ENCODE measurements at places on chromosomes 11 and 22. TPM values are rescaled to one million over a fixed set of nuclear protein-coding genes. Genes with fewer than 3 reads are reported as not detected.

DNA sequence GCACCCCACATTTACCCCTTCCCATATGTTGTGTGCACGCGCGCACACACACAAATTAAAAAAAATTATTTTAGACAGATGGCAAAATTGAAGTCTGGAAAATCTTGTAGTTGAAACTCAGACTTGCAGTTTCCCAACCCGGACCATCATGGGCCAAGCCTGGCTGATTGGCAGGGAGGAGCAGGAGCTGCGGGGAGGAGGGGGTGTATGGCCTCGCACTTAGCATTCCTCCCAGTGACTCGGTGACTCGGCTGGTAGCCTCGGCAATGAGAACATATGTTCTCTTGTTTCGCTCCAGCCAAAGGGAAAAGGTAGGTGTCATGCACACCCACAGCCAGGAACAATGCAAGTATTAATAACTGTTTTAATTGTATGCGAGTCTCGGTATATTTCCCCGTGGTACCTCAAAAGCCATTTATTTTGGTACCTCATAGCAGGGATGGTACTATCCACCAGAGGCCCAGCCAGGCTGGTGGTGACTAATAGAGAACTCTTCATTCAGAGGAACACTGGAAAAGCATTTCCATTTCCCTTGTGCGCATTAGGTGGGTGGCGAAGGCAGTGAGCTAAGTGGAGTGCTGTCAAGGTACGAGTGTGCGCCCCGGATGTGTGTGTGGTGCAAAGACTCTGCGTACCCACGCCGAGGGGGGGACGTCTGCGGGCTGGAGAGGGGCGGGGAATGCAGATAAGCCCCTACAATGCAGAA lies 92.5 kb downstream of the DSCAML1 start:
- no peak overlapping the region for H3K27ac ChIP-seq
- no peaks in the 10 kb centered on the region for H3K36me3 ChIP-seq
- no peaks in the 10 kb centered on the region for H3K4me1 ChIP-seq
- H3K27me3 ChIP-seq = no peaks in the 10 kb centered on the region
- DNase-seq = no peak

The KRTAP5-8 gene
- not detected for total RNA-seq

DNA sequence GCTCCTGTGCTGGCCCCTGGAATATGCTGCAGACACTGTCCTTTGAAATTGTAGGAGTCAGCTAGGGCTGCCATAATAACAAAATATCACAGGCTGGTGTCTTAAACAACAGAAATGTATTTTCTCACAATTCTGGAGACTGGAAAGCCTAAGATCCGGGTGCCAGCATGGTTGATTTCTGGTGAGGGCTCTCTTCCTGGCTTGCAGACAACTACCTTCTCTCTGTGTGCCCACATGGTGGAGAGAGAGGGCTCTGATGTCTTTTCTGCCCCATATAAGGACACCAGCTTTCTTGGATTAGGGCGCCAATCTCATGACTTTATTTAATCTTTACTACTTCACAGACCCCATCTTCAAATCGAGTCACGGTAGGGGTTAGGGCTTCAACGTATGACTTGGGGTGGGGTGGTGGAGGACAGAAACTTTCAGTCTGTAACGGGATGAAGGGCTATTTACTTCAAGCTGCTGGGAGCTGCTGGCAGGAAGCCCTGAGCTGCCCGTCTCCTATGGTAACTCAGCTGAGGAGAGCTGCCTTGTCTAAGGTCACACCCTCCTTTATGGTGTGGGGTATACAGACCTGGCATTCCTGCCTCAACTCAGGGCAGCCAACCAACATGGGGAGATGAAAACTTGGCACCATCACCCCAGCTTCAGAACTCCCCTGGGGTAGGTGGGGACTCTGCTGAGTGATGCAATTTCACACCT lies 142.9 kb upstream of the ZBED5 start:
- DNase-seq = peak; percentile 17
- no peaks in the 10 kb centered on the region for H3K4me1 ChIP-seq
- H3K36me3 ChIP-seq = no peaks in the 10 kb centered on the region
- no peak overlapping the region for H3K4me3 ChIP-seq
- no peaks in the 10 kb centered on the region for H3K27me3 ChIP-seq

The WBP2NL gene
- total RNA-seq = 2.8 TPM

DNA sequence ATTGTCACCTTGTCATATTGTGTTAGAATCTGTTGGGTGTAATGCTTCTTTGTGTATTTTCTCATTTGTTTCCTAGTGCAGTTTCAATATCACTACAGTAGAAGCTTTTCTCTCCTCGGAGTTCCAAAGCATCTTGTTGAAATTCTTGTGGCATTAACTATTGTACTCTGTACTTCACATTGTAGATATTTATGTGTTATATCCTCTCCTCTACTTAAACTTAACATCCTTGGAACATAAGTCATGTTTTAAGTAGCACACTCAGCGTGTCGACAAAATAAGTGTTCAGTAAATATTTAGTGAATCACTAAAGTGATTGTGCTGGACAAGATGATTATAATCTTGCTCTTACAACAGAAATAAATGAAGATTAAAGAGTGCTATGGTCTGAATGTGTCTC lies 201.7 kb downstream of the ARHGAP42 start:
- H3K4me3 ChIP-seq = no peak overlapping the region
- no peaks in the 10 kb centered on the region for H3K36me3 ChIP-seq
- H3K27ac ChIP-seq = no peak overlapping the region
- no peaks in the 10 kb centered on the region for H3K4me1 ChIP-seq

The GLB1L2 gene
- 30.2 TPM for total RNA-seq

- H3K27me3 ChIP-seq = no peaks in the 10 kb centered on the region
- DNase-seq = no peak
- peaks cover 10% of the 10 kb centered on the region for H3K4me1 ChIP-seq
- peaks cover 18% of the 10 kb centered on the region for H3K36me3 ChIP-seq
These were observed 7.0 kb downstream of the LMF2 start for GRCh38 chr22:50500452-50500851.

The APOA4 gene
- not detected for total RNA-seq

DNA sequence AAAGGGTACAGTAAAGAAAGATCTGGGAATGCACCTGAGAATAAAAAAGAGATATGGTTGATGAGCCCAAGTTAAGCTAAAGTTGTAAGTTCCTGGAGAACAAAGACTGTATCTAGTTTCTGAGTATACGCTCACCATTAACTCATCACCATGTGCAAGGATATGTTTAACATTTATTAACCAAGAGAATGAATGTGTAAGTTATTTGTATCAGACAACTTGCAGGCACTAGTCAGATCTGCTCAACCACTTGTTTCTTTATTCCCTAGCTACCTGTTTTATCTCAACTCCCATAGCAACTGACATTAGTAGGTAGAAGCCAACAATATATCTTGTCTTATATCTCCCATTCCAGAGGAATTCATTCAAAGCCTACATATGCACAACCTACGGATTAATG lies 74.9 kb upstream of the KCNA4 start:
- no peak for DNase-seq
- no peak overlapping the region for H3K27ac ChIP-seq
- no peaks in the 10 kb centered on the region for H3K4me1 ChIP-seq
- no peaks in the 10 kb centered on the region for H3K36me3 ChIP-seq
- no peaks in the 10 kb centered on the region for H3K27me3 ChIP-seq
- H3K4me3 ChIP-seq = no peak overlapping the region

The SMIM35 gene
- total RNA-seq = not detected

GRCh38 chr11:75725547-75726320 lies 8.1 kb downstream of the MOGAT2 start:
- H3K27me3 ChIP-seq = no peaks in the 10 kb centered on the region
- no peak for DNase-seq
- H3K4me3 ChIP-seq = no peak overlapping the region
- no peaks in the 10 kb centered on the region for H3K36me3 ChIP-seq
- no peak overlapping the region for H3K27ac ChIP-seq

GRCh38 chr22:18909556-18909955 lies 3.4 kb downstream of the DGCR6 start:
- no peaks in the 10 kb centered on the region for H3K27me3 ChIP-seq
- H3K36me3 ChIP-seq = no peaks in the 10 kb centered on the region
- H3K4me1 ChIP-seq = no peaks in the 10 kb centered on the region
- no peak overlapping the region for H3K4me3 ChIP-seq
- no peak for DNase-seq
- no peak overlapping the region for H3K27ac ChIP-seq

The DKK3 gene
- total RNA-seq = 33.3 TPM

The CCDC116 gene
- 0.89 TPM for total RNA-seq

- no peaks in the 10 kb centered on the region for H3K36me3 ChIP-seq
- peak overlapping the region; percentile 28 for H3K27ac ChIP-seq
- H3K4me1 ChIP-seq = peaks cover 34% of the 10 kb centered on the region
- H3K27me3 ChIP-seq = no peaks in the 10 kb centered on the region
- DNase-seq = peak; percentile 35
These were observed 65.8 kb downstream of the LRRC32 start for GRCh38 chr11:76604626-76605241.

The C11orf91 gene
- total RNA-seq = not detected

DNA sequence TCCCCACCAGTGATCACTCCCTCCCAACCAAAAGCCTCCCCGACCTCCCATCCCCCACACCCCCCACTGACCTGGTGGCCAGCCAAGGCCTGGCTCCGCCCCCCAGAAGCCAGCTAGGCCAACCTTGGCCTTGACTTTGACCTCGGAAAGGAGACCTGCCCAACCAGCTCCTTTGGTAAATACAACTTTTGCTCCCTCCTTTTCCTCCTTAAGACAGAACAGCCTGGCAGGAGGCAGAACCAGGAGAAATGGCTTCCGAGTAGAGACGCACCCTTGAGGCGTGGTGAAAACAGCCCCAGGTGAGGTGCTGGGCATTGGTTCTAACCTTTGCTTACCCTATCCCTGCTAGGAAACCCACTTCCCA lies 27.0 kb downstream of the PLEKHA7 start:
- no peaks in the 10 kb centered on the region for H3K27me3 ChIP-seq
- H3K36me3 ChIP-seq = no peaks in the 10 kb centered on the region
- no peak overlapping the region for H3K4me3 ChIP-seq
- peak overlapping the region; percentile 72 for H3K27ac ChIP-seq
- peaks cover 55% of the 10 kb centered on the region for H3K4me1 ChIP-seq

- H3K27ac ChIP-seq = peak overlapping the region; percentile 85
- no peaks in the 10 kb centered on the region for H3K36me3 ChIP-seq
- H3K27me3 ChIP-seq = no peaks in the 10 kb centered on the region
These were observed 5.2 kb downstream of the USP2 start for GRCh38 chr11:119376197-119376847.

GRCh38 chr11:133399294-133399693 lies 133.0 kb downstream of the OPCML start:
- H3K27ac ChIP-seq = no peak overlapping the region
- H3K27me3 ChIP-seq = no peaks in the 10 kb centered on the region
- no peaks in the 10 kb centered on the region for H3K4me1 ChIP-seq
- H3K4me3 ChIP-seq = no peak overlapping the region

The TMEM191C gene
- 3.9 TPM for total RNA-seq

The MYEOV gene
- 0.68 TPM for total RNA-seq

The CDC42BPG gene
- 13.9 TPM for total RNA-seq

GRCh38 chr11:119316016-119316728 lies 758 bp downstream of the MCAM start:
- no peaks in the 10 kb centered on the region for H3K36me3 ChIP-seq
- H3K27ac ChIP-seq = peak overlapping the region; percentile 65
- peaks cover 12% of the 10 kb centered on the region for H3K27me3 ChIP-seq

The BATF2 gene
- total RNA-seq = 2.9 TPM

DNA sequence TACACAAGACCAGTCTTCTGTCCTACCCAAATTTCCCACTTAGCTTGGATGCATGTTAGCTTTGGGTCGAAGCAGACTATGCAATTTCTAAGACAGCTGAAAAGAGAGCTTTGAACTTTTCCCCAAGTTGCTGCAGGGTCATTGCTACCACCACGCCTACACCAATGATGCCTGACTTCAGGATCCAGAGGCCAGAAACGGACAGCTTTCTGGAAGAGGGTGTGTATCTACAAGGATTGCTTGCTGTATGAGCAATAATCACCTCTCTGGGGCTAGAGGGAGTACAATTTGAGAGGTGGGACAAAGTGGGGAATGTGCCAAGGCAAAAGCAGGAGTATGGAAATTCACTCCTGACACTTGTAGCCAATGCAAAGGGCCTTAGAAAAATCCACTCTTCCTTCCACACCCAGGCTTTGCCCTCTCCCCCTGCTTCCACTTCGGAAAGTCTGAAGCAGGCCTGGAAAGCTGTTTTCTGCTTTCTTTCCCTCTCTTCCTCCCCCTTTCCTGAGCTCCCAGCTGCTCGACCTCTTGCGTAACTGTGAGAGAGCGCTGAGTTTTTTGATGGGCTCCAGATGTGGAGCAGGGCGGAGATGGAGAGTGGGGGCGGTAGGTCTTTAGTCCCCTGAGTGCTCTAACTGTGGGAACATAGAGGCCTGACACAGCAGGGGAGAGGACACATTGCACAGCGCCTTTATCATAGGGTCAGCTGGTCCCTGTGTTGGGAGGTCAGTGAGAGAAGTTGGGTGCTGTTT lies 2.1 kb upstream of the PHLDB1 start:
- DNase-seq = no peak
- H3K4me1 ChIP-seq = peaks cover 6% of the 10 kb centered on the region
- H3K27me3 ChIP-seq = no peaks in the 10 kb centered on the region
- no peak overlapping the region for H3K27ac ChIP-seq

- H3K4me1 ChIP-seq = peaks cover 66% of the 10 kb centered on the region
- H3K4me3 ChIP-seq = no peak overlapping the region
- H3K27me3 ChIP-seq = no peaks in the 10 kb centered on the region
- H3K27ac ChIP-seq = peak overlapping the region; percentile 93
- no peak for DNase-seq
- H3K36me3 ChIP-seq = no peaks in the 10 kb centered on the region
These were observed 2.5 kb downstream of the EPS8L2 start for GRCh38 chr11:708511-708910.

The SOX6 gene
- 17.9 TPM for total RNA-seq

The PDGFD gene
- 108 TPM for total RNA-seq

GRCh38 chr11:20501971-20502370 lies 97.4 kb upstream of the SLC6A5 start:
- H3K4me3 ChIP-seq = no peak overlapping the region
- no peaks in the 10 kb centered on the region for H3K36me3 ChIP-seq
- H3K4me1 ChIP-seq = no peaks in the 10 kb centered on the region
- no peak for DNase-seq
- no peaks in the 10 kb centered on the region for H3K27me3 ChIP-seq

DNA sequence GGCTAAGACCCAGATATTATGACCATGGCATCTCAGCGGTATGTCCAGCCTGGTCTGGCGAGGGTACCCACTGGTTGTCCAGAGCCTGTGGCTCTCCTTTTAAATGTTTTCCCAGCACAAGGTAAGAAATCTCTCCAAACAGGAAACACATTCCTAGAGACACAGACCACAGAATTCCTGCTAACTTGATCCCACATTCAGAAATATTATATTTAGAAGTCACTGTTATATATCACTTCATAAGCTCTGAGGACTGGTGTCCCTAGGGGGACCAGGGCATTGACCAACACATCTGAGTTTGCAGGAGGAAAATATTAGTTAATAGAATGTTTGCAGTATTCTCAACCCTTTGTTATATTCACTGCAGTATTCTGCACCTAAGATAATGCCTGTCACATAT lies 23.1 kb downstream of the TMPRSS13 start:
- H3K4me1 ChIP-seq = no peaks in the 10 kb centered on the region
- H3K27ac ChIP-seq = no peak overlapping the region
- no peaks in the 10 kb centered on the region for H3K36me3 ChIP-seq
- H3K4me3 ChIP-seq = no peak overlapping the region
- H3K27me3 ChIP-seq = no peaks in the 10 kb centered on the region

The SHANK2 gene
- total RNA-seq = 82.6 TPM

GRCh38 chr22:44764974-44765373 lies 12.6 kb downstream of the ARHGAP8 start:
- no peak for DNase-seq
- H3K36me3 ChIP-seq = no peaks in the 10 kb centered on the region
- peaks cover 12% of the 10 kb centered on the region for H3K4me1 ChIP-seq
- no peak overlapping the region for H3K4me3 ChIP-seq

- H3K4me3 ChIP-seq = no peak overlapping the region
- DNase-seq = no peak
- no peaks in the 10 kb centered on the region for H3K4me1 ChIP-seq
- no peaks in the 10 kb centered on the region for H3K36me3 ChIP-seq
- H3K27ac ChIP-seq = no peak overlapping the region
These were observed 470.9 kb downstream of the ETS1 start for GRCh38 chr11:128116447-128116846.

All from thyroid gland (tissue), 4 donors.